ENCODE measurements at places on chromosomes 4 and X.
A peak's percentile ranks its signal among the peaks of the same experiment; 100 is the strongest.

- no peak for DNase-seq
Measured at GRCh38 chrX:80174925-80175574, 160.5 kb downstream of the TBX22 start.

DNA sequence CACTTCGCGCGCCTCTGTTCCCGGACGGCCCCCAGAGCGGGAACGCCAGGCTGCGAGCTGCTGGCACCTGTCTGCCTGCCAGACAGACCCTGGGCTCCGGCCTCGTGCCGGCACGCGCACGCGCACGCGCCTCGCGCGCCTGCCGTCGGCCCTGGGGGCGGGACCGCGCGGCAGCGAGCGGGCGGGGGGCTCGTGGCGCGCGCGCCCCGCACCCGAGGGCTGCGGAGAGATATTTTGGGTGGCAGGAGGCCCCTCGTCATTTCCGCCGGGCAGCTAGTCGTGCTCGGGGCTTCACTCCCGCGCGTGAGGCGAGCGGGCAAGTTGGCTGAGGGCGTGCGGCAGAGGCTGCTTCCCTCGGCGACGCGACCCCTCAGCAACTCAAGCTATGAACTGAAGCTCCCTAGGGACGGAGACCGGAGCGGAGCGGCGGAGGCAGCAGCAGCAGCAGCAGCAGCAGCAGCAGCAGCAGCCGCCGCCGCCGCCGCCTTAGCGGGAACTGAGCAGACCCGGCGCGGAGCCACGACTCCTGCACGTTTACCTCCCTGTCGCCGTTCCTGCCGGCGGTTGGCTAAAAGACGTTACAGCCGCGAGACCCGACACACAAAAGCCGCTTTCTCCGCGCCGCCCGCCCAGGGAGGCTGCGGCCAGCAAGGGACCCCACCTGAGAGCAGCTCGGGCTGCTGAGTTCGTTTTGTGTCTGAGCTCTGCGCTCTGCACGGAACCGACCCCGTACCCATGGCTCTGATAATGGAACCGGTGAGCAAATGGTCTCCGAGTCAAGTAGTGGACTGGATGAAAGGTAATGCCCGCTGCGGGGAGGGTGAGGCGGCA lies at the start of gene CNKSR2:
CNKSR2 (plus strand) TSS at position 256 of the 831 bp plus-strand sequence; CDS start at position 736, 480 bp downstream.
- peak; percentile 88 for DNase-seq

- no peak for DNase-seq
Measured at GRCh38 chr4:102569200-102569599, 68.0 kb downstream of the NFKB1 start.

- DNase-seq, result no peak
Measured at GRCh38 chr4:20297261-20297660, 45.6 kb downstream of the SLIT2 start.

- no peak for DNase-seq
Measured at GRCh38 chr4:185847352-185848097, 35.5 kb upstream of the SORBS2 start.

GRCh38 chrX:132114607-132115006 lies 13.2 kb downstream of the FRMD7 start:
- no peak for DNase-seq

GRCh38 chr4:151439320-151439719 lies 30.3 kb downstream of the FHIP1A start:
- DNase-seq, result no peak

- DNase-seq, result peak; percentile 82
Measured at GRCh38 chr4:20251031-20251795, 492 bp upstream of the SLIT2 start.

DNA sequence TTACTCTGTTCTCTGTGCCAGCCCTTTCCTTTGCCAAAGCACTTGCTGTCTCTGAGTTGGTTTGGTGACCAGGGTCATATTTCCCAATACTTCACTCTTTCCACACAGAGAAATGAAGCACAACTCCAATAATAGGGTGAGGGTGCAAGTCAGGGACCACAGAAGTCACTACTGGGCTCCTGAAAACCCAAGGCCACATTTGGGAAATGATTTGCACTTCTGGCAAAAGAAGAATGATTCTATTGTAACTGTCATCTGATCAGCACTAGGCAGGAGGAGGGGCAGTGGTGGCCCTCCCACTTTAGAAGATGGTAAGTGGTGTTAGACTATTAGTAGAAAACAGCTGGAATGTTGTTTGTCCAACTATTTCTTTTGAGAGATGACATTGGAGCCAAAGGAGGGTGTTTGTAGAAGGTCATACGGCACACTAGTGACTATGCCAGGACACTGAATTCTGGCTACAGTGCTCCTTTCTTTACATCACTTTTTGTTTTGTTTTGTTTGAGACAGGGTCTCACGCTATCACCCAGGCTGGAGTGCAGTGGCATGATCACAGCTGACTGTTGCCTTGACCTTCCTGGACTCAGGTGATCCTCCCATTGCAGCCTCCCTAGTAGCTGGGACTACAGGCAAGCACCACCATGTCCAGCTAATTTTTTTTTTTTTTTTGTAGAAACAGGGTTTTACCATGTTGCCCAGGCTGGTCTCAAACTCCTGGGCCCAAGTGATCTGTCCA lies 10.8 kb upstream of the HADH start:
- DNase-seq, result no peak

DNA sequence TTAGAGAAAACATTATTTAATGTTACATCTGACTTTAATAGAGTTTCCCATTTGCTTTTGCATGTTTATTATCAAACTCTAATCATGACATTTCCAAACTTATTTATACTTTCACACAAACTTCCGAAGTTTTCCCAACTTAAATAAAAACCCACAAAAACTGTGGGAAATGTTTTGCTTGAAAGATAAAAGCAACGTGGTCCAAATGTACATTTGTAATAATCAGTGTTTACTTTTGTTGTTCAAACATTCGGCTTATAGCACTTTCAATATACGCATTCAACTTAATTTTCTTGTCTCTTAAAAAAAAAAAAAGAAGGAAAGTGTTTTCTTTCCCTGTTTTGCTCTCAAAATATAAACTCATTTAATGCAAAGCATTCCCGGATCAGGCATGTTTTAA lies 51.0 kb downstream of the STX18 start:
- DNase-seq, result no peak

DNA sequence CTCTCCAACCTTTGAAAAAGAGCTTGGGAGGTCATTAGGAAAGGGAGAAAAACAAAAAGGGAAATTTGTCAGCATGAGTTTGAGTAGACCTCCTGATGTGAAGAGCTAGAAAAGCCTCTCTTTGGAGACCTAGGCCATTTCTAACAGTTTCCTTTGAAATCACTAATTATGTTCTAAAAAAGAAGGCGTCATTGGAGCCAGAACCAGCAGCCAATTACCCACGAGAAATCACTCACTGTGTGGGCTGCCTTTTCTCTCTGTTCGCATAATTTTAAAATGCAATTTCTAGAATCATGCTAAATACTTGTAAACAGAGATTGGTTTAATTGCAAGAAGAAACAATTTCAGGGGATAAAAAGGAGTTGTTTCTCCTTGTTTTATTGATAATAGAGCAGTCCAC lies 246.3 kb upstream of the GATB start:
- no peak for DNase-seq

Data from NCI-H1092 treated with DMSO at 0.1 percent for 48 hours (cell line).